ENCODE measurements at places on chromosomes 12 and 14.

GRCh38 chr12:19451196-19451595 lies 11.9 kb downstream of the AEBP2 start:
- no peak for DNase-seq

DNA sequence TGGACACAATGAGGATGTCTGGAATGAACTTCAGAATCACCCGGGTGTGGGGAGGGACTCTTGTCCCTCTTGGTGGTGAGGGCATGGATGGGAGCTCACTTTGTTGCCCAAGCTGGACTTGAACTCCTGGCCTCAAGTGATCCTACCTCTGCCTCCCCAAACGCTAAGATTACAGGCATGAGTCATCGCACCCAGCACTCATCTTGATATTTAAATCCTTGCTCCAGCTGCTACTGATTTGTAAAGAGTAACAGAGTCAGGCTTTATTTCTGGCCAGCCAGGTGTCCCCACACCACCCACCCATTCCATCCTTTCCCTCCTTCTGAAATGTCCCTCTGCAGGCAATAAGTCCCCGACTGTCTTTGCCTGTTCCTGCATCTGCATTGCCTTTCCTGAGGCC lies 4.9 kb downstream of the DDX54 start:
- DNase-seq = no peak

- DNase-seq = peak; percentile 52
Measured at GRCh38 chr12:67269633-67270573, 745 bp downstream of the CAND1 start.

DNA sequence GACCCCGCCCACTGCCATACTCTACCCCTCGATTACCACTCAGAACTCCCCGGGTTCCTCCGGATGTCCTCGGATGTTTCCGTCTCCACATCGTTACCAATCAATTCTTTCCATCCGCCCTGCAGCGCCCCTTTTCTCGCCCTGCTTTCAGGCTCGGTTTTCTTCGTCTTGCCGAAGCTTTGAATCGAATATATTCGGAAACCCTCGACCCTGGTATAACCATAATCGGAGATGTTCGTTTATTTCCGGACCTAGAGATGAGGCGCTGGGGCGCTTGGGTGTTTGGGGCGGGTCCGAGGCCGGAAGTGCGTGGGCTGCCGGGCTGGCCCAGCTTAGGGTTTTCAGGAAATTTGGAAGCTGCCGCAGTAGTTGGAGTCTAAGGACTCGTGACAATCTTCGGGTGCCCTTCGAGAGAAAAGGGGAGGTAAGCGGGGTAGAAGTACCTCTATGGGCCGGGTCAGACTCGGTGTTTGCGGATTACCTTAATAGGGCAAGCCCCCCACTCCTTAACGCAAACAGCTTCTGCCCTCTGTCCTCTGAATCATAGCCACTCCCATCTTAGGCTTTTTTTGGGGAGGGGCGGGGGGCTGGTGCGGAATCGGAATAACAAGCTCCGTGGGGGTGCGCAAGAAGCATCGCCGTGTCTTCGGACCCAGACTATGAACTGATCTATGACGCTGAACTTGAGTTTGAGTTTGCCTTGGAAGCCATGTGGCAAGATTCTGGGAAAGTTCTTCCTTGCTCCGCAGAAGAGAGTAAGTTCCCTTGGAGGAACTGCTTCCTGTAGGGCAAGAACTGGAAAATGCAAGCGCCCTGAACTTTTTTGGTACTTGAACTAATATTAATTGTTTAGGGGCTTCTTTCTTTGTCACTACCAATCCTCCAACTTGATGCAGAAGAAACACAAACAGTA lies at the start of gene C14orf119:
Gene C14orf119 (plus strand): TSS at position 310 of the 913 bp plus-strand sequence. CDS start 2,154 bp downstream, outside the sequence.
- peak; percentile 100 for DNase-seq

DNA sequence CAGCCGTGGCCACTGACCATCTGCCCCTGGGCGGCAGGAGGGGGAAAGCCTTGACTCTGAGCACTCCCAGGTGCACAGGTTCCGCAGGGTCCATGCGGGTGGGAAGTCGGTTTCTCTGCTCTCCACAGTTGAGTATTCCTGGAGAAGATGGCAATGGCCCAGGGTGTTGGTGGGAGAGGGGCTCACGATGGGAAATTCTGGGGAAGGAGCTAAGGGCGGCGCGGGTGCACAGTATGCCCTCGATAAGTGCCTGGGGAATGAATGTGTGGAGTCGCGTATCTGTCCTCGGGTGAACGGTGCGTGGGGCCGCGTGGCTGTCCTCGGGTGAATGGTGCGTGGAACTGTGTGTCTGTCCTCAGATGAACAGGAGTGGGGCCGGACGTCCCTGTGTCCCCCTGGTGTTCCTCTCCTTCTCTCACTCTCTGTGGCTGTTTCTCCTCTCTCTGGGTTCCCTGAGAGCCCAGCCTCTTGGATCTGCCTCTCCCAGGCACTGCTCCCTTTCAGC lies 38.0 kb downstream of the NOC4L start:
- DNase-seq = no peak

GRCh38 chr12:7175493-7175892 lies 14.0 kb upstream of the PEX5 start:
- no peak for DNase-seq

- no peak for DNase-seq
Measured at GRCh38 chr12:31263661-31264060, 62.3 kb downstream of the SINHCAF start.

GRCh38 chr12:77833329-77833728 lies 2.6 kb downstream of the NAV3 start:
- DNase-seq = no peak

GRCh38 chr14:45222485-45223262 lies 30.3 kb downstream of the MIS18BP1 start:
- DNase-seq = no peak

DNA sequence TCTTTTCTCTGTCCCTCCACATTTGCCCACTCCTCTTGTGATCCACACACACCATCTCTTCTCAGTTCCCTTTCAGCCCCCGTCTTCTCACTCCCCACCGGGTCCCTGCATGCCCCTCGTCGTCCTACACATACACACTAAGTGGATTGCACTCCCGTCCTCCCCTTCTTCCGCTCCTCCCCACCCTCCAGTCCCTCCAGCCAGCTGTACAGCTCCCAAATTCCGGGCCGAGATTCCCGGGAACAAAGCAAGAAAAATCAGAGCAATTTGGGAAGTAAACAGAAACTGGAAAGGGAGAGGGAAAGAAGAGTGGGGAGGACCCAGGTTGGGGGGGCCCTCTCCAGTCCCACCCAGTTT lies 282 bp upstream of the IGFBP6 start:
- peak; percentile 43 for DNase-seq

DNA sequence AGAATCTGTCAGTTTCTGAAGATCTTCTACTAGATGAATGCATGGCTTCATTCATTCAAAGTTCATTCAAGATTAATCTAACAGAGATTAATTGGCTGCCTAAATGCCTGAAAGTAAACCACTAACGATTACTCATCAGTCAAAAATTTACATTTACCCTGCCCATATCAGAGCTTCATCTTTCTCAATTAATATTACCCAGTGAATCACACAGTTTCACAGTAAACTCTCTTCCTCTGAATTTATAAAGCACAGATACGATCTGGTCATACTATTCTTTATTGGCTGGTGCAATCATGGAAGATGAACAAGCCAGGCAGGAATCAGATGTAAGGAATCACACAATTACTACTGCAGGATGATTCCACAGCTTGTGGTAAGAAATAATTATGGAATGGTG lies 377.7 kb downstream of the SLC16A7 start:
- DNase-seq = no peak

GRCh38 chr14:37641117-37641516 lies 45.7 kb downstream of the TTC6 start:
- DNase-seq = no peak

DNA sequence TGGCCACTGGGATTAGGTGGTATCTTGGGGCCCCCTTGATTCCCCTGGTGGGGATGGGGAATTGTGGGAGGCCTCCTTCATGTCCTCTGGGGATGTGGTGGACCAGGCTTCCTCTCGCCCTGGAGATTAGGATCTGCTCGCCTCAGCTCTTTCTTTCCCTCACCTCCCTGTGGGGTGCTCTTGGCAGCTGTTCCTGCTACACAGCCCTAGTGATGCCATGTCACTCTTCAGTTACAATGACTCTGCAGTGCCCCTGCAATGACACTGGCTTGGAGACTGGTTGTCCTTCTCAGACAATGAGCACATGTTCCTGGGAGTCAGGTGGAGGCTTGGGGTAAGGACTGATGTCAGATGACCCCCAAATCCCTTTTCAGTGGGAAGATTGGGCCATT lies 83.9 kb downstream of the ADCK1 start:
- DNase-seq = no peak

DNA sequence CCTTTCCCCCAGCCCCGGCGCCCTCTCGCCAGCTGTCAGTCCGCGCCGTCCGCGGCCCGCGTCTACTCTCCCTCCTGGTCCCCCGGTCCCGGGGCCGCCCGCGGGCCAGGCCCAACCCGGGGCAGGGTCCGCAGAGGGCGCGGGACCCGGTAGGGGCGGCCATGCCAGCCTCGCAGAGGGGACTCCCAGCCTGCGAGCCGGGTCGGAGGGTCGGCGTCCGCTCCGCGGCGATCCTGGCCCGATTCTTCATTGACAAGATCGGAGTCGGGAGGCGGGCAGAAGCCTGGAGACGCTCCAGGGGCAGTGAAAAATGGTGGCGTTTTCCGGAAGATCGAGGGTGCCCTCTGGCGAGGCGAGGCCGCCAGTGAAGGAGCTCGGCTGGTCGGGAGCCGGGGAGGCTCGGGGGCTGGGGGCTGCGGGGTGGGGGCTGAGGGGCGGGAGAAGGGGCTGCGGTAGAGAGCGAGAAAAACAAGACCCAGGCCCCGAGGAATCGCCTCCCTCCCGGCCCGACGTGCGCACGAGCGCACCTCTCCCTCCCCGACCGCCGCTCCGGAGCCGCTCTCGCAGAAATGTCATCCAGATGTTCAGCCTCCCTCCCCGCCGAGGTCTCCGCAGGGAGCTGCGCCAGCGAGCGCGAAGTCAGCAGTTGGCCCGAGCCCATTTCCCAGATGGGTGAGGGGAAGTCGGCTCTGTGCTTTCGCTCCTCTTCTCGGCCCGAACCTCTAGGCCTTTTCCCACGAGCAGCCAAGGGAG lies 647 bp upstream of the TGFB3 start:
- DNase-seq = peak; percentile 85

GRCh38 chr12:6370994-6371754 lies 4.2 kb downstream of the SCNN1A start:
- peak; percentile 83 for DNase-seq

DNA sequence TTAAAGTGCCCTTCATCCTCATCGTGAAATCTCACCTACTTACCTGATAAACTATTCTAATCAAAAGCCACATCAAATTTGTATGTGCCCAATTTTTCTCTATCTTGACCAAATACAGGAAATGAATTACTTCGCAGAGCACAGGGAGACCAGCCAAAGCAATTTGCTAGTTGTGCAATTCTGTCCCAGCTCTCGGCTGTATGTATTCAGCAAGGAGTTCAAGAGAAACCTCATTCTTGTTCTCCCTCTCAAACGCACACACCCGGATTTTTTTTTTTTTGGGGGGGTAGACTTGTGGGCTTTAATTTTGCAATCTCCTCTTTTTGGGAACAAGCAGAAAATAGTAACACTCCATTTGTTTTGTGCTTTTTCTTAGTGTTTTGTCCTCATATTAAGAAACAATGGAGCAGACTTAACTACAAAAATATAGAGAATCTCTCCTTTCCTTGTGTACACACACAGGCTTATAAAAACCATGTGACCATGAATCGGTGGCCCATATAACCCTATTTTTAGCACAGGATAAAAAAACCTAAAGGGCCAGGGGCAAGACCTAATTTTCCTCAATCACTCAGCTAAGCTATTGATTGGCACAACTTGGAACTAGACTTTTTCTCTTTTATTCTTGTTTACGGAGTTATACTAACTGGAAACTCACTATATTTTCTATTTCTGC lies 64.2 kb downstream of the MBIP start:
- no peak for DNase-seq

GRCh38 chr12:2853626-2854025 lies 3.2 kb downstream of the TEX52 start:
- peak; percentile 77 for DNase-seq

GRCh38 chr14:92542766-92543554 lies 29.4 kb downstream of the RIN3 start:
- DNase-seq = no peak

GRCh38 chr14:56660677-56661389 lies 81.2 kb downstream of the TMEM260 start:
- no peak for DNase-seq

DNA sequence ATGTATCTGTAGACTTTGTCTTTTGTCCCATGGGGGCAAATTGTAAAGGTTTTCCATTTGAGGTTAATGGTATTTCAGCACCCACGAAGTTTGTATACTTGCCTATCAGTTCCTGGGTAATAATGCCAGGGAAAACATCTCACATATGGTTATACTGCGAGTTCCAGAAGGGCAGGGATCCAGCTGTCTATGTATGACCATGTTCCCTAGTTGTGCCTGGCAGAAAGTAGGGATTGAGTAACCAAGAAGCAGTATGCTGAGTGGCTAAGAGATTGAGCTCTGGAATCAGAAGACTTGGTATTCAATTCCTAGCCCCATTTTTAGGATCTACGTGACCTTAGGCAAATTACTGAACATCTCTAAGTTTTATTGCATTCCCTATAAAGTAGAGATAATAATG lies 173.2 kb upstream of the PWP1 start:
- no peak for DNase-seq

- DNase-seq = no peak
Measured at GRCh38 chr14:78946949-78947348, 776.8 kb downstream of the NRXN3 start.

- no peak for DNase-seq
Measured at GRCh38 chr12:45794422-45794821, 64.9 kb downstream of the ARID2 start.

GRCh38 chr14:72597252-72598233 lies 296.4 kb downstream of the DPF3 start:
- no peak for DNase-seq

- no peak for DNase-seq
Measured at GRCh38 chr12:63313139-63313538, 162.1 kb upstream of the AVPR1A start.

GRCh38 chr12:64735442-64735841 lies 23.8 kb downstream of the GNS start:
- DNase-seq = no peak

DNA sequence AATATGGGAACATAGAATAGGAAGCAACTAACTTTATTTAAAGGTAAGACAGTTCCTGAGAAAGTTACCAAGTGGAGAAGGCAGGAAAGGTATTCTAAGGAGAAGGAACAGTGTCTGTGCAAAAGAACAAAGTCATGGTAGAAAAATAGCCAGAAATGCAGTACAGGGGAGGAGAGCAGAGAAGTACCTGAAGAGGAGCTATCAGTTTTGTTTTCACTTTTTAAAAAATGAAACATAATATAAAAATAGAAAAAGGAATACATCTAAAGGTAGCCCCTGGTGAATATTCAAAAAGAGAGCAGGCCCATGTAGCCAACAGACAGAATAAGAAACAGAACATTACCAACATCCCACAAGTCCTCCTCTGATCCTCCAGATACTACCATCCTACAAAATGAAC lies 408.7 kb downstream of the ADAMTS20 start:
- DNase-seq = no peak

GRCh38 chr12:110860833-110861296 lies 14.1 kb downstream of the CCDC63 start:
- DNase-seq = peak; percentile 30
